ENCODE measurements at places on chromosomes 7 and 10.
A peak's percentile ranks its signal among the peaks of the same experiment; 100 is the strongest.

- DNase-seq = peak; percentile 93
These were observed 110.7 kb downstream of the ZNF467 start for GRCh38 chr7:149662591-149663095.

DNA sequence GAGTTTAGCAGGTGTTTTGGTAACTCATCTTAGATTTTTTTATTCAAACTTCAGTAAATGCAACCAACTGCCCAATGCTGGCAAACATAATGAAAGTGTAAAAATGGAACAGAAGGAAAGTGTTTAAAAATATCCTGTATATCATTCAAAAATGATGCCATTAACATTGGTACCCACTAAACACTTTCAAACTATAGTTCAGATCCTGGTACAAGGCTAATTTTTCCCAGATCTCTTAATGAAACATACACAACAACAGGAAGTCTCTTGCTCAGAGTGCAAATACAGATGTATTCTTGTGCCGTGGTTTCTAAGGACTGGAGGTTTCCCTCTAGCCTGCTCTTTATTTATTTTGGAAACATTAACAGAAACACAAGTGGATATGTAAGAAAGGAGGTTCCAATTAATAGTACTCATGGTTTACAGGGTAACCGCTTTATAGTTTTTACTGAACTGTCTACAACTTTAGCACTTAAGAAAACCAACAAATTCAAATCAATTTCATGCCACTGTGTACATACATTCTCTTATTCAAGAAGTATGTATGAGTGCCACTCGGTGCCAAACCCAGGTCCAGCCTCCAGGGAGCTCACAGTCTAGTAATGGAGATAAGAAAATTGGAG, 176.0 kb upstream of the AKR1E2 start:
- no peak for DNase-seq

- DNase-seq = no peak
These were observed 190.1 kb downstream of the PLXDC2 start for GRCh38 chr10:20006169-20006870.

DNA sequence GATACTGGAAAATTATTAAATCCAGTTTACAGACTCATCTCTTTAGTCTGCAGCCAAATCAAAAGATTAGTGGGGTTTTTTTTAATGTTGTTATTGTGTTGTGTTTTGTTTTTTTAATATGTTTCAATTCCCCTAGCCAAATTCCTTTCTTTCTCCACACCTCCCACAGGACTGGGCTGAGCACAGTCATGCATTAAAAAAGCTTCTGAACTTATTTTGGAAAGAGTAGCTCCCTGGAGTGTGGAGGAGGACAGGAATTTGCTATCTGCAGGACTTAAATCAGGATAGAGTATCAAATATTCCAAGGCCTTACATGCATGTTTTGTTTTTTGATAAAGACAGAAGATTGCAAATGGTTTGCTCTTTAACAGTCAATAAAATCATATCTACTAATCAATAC, 90.7 kb downstream of the GNAI1 start:
- DNase-seq = no peak

DNA sequence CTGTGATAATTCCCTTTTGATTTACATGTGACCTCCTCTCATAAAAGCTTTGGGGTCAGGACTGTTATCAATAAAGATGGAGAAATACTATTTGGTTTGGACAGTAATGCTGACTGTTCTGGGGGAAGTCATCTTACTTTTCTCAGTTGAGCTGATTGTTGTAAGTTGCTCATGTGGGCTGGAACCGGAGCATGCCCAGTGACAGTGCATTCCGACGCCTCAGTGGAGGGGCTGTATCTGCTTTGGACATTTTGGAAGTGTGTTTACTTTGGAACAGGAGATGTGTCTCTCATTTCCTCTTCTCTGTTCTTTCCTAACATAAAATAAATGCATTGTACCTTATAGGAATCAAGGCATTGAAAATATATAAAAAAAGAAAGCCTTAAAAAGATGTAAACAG, 30.1 kb downstream of the RBM33 start:
- DNase-seq = no peak

GRCh38 chr10:62543571-62544355, 169.6 kb downstream of the ZNF365 start:
- DNase-seq = no peak

DNA sequence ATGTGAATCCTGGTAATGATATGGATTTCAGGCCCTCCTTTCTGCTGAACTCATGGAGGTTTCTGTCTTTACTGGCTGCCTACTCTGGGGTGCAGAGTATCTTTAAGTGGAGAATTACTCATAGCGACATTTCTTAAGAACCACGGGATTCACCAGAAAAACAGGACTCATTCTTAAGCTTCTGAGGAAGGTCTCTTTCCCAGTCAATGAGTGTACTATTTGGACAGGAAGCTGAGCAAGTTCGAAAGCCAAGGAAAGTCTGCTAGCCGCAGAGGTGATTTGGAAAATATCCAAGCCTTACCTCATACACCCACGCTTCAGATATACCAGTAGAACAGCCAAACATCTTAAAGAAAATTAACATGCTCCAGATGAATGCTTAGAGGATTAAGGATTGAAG, 377.6 kb upstream of the MYO3A start:
- no peak for DNase-seq

GRCh38 chr10:125828311-125828710, 5.0 kb downstream of the BCCIP start:
- no peak for DNase-seq

DNA sequence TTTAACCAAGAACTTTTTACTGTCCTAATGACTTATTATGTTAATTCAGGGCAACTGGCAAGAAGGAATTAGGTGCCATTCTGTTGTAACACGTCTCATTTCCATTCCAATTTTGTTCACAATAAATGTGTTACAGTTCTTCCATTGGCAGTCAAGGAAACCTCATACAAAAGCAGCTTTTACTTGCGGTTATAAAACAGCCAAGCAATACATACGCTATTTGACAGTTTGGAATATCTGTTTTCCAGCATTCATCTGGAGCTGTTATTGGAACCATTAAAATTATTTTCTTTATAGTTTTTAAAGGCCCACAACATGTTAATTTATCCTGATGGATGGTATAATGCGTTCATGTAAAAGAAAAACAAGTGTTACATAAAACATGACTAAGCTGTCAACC, 33.3 kb downstream of the MTERF1 start:
- DNase-seq = no peak
